ENCODE measurements at places on chromosomes 3 and 15.

- DNase-seq, result peak; percentile 71
Observed at GRCh38 chr15:74036271-74037170, 42.0 kb downstream of the PML start.

- peak; percentile 38 for DNase-seq
Observed at GRCh38 chr3:129934234-129935123, 40.0 kb upstream of the TRH start.

DNA sequence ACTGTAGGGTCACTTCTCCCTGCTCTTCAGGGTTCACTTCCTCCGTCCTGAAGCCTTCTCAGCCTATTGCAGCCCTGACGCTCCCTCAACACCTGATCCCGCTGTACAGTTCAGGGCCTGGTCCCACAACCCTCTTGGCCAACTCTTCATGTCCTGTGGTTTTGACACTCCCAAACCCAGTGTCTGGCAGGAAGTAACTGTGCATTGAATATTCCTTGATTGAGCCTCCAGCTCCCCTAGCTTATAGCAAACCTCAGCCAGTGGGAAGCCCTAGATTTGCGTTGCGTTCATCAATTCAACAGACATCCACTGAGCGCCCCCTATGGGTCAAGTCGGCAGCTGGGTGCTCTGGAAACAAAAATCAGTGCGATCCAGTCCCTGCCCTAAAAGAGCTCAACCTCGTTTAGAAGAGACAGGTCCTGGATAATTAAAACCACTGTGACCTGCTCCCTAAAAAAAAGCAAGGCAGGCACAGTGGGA is 13.5 kb downstream of the UBAP1L start:
- peak; percentile 69 for DNase-seq

DNA sequence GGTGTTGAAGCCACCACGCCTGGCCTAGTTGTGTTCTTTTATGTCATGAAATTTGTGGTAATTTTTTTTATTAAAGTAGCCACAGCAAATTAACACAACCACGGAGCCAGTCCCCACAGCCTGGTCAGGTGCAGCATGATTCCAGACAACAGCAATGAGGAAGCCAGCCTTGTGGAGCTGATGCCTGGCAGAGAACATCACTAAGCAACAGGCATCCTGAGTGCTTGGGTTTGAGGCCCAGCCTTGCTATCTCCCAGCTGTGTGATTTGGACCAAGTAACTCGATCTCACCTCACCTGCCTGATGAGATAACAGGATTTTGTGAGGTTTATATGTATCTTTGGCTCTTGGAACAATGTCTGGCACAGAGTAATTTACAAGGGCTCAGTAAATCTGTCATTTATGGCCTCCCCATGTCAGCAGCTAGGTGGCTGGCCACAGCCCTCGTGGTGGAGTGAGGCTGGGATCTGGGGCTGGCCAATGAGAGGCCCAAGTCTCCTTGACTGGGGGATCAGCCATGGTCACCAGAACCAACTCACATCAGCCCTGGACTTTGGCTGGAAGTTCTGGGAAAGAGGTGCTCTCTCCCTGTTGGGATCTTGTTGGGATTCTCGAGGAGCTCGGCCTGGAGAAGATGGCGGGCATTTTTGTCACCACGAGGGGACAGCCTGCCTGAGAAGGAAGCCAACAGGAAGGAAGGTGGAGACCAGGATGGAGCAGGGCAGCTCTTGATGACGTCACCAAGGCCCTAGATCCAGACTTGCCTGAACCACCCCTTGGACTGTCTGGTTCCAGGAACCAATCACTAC is 22.8 kb upstream of the FLNB start:
- DNase-seq, result no peak

DNA sequence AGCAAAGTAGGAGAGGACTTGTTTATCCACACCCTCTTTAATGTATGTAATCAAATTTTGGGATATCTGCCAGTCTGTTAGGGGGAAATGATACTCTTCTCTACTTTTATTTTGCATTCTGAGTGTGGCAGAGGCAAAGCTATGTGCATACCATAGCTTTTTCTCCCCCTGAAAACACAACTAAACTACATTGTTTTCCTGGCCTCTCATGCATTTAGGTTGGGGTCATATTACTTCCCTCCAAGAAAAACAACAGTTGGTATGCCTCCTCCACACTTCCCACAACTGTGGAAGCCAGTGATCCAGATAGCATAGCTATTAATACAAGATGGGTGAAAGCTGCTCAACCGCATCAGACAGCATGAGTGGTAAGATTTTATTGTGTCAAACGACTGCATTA is 6.9 kb downstream of the RPL15 start:
- DNase-seq, result no peak

DNA sequence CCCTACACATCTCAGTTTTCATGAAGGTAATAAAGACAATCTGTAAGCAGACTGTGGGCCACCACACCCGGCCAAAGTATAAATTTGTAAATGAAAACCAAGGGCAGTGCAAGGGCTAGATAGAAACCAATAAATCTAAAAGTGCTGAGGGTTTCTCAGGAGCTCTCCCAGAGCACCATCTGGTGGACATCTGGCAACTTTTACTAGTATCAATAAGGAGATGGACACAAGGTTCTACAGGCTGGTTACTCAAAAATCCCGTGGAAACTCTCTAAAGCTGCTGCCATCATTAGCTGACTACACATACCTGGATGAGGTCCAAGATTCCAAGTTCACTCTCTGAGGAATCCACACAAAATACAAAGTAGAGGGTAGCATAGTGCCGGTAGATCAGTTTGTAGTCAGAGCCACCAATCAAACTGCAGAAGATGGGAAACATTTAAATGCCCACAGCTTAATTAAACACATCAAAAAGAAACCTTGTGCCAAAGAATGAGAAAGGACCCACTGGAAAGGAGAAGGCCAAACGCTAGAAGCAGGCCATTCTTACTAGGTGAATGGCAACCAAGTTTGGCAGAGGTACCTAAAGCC is 5.5 kb downstream of the AP3S2 start:
- no peak for DNase-seq

- DNase-seq, result no peak
Observed at GRCh38 chr3:192861972-192862371, 55.7 kb downstream of the MB21D2 start.

- peak; percentile 71 for DNase-seq
Observed at GRCh38 chr15:75532413-75533250, 46.5 kb downstream of the PTPN9 start.

DNA sequence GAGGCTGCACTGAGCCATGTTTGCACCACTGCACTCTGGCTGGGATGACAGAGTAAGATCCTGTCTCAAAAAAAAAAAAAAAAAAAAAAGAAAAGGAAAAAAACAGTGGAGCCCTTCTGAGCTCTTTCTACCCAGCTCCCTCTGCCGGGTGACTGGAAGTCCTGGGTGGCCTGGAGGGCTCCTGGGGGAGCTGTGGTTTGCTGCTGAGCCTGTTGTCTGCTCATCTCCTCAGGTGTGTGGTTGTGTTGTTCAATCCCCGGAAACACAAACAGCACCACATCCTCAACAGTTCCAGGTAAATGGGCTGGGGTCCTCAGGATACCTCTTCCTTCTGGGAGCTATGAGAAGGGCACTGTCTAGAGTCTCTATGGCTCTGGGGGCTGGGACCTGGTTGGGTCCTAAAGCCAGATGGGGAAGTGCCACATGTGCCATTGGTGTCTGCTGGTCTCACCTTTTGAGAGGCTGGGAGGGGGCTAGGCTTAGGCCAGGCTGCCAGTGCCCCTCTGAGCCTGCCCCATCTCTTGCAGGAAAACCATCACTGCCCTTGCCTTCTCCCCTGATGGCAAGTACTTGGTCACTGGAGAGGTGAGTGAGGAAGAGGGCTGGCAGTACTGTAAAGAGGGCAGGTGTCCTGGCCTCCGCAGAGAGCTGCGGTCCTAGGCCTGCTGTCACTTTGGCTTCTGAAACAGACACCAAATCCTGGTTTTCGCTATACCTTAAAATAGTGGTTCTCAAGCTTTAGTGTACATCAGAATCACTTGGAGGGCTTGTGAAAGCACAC is 17.1 kb upstream of the JMJD7 start:
- DNase-seq, result no peak

Measured in adrenal gland (tissue), 19 donors.